Stimulated activated CD8-positive, alpha-beta memory T cell treated with anti-CD3 and anti-CD28 coated beads, Interleukin-15, amount 100 ng/mL, for 4 hours (primary cell): ENCODE measurements at places on chromosomes 2 and 18.

DNA sequence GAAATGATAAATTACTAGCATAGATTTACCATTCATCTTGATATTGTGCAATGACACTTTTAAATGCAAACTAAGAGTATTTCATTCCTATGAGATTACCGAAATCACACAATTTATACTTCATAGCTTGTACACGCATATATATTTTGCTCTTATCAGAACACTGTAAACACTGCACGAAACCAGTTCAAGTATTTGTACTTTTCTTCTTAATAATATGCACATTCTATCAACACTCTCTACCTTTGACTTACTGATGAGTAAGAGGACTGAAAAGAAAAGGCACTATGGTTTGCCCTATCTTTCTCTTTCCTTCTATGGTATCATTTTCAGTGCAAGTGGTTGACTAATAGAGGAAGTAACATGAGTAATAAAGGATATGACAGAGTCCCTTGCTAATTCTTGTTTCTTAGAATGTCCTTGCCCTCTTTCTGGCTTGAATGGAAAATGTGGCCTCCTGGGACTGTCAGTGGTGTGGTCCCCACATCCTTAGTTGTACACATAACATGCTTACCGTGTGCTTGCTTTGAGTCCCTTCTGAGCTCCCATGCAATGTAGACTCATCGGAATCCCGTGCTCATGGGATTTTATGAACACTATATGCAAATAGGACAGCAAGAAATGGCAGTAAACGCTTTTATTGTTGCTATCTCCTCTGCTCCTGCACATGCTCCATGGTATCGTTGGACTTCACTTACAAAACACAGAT is 363.5 kb upstream of the TNP1 start:
- DNase-seq = no peak

- no peak for DNase-seq
These were observed 332.0 kb downstream of the ZNF521 start for GRCh38 chr18:25019931-25020330.

DNA sequence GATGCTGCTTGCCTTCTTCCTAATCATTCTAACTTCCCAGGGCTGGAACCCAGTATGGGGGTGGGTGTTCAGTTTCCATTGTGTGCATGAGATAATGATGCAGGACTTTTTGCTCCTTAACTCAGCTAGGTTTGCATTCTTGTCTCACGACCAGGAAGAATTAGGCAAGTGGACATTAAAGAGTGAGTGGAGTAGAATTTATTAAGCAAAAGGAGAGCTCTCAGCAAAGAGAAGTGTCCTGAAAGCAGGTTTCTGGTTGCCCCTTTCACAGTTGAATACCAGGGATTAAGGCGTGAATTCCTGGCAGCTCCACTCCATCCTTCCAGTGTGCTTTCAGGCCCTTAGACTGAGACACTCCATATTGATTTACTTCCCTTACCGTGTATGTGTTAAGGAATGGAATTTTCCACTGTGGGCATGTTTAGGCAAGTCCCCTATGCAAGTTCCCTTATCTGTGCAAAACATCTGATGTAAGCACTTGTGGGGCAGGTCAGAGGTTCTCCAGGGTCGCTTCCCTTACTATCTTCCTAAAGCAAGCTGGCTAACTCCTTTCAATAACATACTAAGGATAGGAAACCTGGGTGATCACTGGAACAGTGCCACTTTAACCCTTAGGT is 126.5 kb downstream of the GPR39 start:
- no peak for DNase-seq

DNA sequence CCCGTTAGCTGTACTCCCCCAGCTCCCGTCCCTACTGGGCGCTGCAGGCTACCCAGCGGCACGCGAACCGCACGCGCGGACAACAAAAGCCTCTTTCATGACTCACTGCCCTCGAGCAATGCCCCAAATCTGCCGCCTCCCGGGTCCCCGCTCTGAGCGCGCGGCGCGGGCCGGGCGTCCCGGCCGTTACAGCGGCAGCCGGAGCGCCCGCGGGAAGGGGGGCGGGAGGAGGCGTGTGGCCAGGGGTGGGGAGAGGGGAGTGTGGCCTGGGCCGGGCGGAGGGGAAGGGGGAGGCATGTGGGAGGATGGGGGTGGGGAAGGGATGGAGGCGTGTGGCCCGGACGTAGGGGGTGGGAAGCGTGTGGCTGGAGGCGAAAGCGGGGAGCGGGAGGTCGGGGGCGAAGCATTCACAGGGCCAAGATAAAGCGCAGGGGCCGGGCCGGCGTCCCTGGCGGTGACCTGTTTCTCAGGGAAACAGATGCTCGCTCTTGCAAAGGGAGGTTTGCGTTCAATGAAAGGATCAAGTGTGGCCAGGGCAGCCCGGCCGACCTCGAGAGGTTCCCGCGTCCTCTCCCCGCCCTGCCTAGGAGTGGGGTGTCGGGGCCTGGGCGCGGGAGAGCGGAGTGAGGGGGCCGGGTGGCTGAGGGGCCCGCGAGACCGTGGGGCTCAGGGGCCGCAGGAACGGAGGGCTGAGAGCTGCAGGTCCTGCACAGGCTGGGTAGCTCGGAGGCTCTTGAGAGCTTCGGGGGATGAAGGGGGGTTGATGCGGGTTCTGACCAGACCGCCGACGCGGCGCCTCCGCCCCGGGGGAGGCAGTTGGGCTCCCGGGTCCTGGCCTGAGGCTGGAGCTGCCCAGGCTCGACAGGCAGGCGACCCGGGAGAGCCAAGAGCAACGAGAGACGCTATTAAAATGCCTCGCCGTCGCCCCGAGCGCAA is 3.5 kb upstream of the NEUROD1 start:
- DNase-seq = no peak

GRCh38 chr2:196823750-196824522 is 14.8 kb upstream of the C2orf66 start:
- DNase-seq = no peak

DNA sequence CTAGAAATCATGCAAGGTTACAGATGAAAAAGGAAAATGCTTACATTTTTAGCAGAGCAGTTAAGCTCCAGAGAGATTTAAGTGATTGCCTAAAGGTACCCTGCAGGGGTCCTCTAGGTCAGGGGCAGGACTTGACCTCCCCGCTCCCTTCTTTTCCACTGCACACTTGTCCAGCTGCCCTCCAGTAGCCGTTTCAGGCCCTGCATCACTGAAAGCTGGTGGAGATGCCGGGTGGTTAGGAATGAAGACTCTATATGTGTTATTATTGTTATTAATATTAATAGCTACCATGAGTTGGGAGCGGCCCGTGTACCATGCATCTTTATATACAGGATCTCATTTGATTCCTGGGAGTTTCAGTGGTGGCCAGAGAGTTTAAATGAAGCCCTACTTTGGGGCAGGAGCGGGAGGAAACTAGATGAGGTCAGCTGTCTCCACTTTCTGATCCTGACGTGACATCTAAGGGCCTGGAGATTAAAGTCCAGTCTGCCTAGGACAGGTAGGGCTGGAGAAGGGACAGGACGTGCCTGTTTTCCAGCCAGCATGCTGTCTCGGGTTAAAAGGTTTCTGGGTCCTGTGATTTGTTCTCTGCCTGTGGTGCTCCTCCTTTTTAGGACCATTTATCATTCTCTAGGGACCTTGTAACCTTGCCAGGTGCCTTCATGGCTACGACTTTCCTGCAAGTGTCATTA is 2.1 kb downstream of the TMEM37 start:
- DNase-seq = no peak

DNA sequence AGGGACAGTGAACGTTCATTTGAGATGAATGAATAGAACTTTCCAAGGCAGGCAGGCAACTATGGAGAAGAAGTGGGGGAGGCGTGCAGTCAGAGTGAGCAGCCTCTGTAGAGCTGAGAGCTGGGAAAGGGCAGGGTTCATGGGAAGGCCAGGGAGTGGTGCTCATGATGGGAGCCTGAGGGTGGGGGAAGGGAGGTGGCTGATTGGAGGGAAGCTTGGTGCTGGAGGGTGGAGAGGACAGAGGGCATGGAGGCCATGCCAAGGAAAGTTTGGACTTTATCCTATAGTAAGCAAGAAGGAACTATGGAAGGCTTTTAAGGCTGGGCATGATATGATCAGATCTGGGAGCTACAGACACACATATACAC is 47.6 kb upstream of the LGALSL start:
- no peak for DNase-seq

DNA sequence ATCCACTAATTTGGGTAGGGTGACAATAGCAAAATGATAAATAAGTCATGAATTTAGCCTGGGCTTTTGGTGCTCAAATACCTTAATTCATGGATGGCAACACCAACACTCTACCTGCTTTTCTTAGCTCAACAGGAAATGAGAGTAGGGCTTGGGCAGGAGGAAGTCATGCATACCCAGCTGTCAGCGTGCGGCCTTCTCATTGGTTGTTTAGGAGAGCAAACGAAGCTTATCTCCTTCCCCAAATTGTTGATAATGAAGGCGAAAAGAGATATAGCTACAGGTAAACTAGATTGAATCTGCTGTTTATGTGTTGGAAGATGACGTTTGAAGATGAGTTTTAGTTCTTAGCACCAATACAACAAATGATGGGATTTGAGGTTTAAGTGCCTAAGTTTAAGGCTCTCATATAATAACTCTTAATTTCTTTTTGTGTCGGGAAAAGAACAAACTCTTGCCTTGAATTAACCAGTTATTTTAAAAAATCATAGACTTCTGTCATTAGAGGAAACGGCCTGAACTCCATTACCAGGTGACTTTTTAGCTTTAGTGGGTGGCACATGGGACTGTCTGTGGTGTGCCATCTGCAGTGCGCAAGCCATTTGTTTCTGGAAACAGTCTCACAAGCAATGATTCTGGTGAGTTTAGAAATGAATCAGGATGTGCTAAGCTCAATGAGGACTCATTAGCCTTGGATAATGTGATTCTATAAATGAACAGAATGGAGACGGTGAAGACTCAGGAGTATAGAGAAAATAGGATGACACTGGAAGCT is 19.8 kb downstream of the MAP4K4 start:
- no peak for DNase-seq

DNA sequence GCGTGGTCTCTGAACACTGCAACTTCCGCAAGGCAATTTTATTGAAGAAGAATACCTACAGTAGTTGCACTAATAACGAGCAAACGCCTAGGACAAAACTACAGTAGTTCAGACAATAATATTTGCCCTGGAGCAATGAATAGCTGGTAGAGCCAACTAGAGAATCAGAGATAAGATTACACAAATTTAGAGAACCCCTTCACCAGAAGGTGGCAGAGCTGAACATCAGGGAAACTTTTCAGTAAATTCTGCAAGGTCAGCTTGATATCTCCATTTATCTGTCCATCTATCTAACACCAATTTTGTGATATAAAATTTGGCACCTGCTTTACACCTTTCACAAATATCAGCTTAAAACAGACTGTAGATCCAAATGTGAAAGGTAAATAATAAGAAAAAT is 43.8 kb downstream of the CDH19 start:
- DNase-seq = no peak

GRCh38 chr2:23617811-23618215 is 232.8 kb downstream of the KLHL29 start:
- DNase-seq = no peak

DNA sequence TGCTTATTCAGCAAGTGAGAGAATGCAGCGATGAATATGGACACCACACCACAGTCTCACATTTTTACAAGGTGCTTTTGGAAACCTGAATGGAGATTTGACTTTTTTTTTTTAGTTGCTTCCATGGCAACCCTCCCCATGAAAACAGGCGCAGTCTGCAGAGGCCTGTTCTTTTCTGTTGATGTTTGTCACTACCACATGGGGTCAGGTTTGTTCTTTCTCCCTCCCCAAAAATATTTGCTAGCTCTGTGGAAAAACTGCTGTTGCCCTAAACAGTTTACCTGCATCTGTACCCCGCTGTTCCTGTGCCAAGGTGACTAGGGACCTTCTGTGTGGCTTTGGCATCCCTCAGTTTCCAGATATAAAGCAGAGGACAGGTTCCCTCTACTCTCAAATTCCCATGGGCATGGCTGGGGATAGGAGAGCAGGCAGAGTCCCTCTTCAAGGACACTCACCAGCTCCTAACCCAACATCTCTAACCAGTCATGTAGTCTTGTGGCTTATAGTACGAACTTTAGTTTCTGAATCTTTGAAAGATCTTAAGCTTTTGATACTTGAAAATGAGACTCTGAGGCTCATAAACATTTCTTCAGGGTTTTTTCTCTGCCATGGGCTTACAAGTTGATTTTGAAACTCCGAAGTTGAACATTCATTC is 14.7 kb upstream of the MAPRE2 start:
- no peak for DNase-seq

- DNase-seq = no peak
These were observed 16.0 kb downstream of the CCNT2 start for GRCh38 chr2:134934641-134935040.

DNA sequence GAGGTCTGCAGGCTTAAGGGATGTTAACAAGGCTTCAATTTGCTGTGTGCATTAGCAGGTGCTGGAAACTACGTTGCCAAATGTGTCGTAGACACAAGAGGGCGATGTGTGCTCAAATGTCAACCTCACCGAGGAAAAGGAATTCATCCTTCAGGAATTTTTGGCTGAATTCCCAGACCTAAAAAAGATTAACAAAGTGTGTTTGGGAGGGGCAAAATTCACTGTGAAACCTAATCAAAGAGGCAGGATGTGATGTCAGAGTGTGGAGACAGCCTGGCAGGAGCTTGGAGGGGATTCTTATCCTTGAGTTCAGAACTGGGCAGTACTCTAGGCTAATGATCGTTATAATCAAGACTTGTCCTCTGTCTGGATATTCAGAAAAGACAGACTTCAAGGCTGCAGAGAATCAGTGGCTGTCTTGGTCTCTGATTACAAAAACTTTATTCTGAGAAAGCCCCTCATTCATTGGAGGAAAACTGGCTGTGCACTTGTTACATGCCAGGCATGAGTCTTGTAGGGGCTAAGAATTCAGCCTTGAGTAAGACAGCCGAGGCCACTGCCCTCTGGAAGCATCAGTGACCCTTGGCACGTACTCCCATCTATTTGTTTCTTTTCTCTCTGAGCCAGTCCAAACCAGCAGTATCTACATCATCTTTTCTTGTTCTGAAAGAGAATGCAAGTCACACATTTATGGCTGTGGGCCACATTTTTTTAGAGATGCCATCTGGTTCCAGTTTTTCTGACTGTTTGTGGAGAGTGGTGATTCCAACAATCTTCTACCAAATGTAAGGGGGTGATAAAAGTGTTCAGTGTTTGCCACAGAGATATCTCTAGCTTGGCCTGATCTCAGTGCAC is 18.7 kb upstream of the SCYGR1 start:
- DNase-seq = no peak

DNA sequence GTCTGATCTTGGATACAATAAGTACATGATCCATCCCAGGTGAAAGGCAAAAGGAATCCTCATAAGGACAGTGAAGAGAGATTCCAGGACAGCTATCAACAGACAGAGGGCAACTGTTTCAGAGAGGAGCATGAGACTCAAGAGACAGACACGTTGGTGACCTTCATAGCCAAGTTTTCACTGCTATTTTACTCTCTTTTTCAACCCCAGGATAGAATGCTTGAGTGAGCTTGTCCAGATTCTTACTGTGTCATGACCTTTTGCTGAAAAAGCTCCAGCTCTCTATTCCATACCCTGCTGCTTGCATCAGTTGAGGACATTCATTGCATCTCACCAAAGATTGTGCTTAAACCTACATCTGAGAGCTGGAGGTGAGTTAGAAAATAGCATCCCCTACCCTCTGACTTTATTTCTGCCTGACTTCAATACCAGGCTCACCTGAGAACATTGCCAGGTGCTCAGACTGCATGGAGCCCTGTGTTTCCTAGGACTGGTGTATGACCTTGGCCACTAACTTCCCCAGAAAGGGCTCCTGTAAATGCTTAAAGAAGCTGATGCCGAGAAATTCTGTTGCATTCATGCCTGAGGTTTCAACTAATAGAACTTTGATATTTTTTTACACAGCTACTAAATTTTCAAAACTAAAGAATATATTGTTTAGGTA is 70.4 kb upstream of the TMEM17 start:
- no peak for DNase-seq
